ENCODE measurements at places on chromosomes 11 and 22. TPM values are rescaled to one million over a fixed set of nuclear protein-coding genes. Genes with fewer than 3 reads are reported as not detected.
A peak's percentile ranks its signal among the peaks of the same experiment; 100 is the strongest.

The IL10RA gene
- total RNA-seq = 0.23 TPM

GRCh38 chr11:99368583-99368982, 347.8 kb downstream of the CNTN5 start:
- DNase-seq = no peak

The OR10S1 gene
- not detected for total RNA-seq

DNA sequence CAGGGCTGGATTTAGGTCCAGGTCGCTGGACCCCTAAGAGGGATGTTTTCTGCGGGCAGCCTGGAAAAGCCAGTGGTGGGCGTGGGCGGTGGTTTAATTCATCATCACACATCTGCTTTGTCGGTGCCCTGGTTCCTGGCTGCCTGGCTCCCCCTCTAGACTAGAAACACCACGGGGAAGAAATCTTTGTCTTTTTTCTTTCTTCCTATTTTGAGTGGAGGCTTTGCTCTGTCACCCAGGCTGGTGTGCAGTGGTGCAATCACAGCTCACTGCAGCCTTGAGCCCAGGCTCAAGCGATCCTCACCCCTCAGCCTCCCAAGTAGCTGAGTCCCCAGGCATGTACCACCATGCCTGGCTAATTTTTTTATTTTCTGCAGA, 86.6 kb upstream of the LINC01488 start:
- DNase-seq = no peak

GRCh38 chr11:69052343-69053168, 3.8 kb downstream of the TPCN2 start:
- DNase-seq = no peak

GRCh38 chr11:34540870-34541269, 27.3 kb upstream of the ELF5 start:
- DNase-seq = no peak

DNA sequence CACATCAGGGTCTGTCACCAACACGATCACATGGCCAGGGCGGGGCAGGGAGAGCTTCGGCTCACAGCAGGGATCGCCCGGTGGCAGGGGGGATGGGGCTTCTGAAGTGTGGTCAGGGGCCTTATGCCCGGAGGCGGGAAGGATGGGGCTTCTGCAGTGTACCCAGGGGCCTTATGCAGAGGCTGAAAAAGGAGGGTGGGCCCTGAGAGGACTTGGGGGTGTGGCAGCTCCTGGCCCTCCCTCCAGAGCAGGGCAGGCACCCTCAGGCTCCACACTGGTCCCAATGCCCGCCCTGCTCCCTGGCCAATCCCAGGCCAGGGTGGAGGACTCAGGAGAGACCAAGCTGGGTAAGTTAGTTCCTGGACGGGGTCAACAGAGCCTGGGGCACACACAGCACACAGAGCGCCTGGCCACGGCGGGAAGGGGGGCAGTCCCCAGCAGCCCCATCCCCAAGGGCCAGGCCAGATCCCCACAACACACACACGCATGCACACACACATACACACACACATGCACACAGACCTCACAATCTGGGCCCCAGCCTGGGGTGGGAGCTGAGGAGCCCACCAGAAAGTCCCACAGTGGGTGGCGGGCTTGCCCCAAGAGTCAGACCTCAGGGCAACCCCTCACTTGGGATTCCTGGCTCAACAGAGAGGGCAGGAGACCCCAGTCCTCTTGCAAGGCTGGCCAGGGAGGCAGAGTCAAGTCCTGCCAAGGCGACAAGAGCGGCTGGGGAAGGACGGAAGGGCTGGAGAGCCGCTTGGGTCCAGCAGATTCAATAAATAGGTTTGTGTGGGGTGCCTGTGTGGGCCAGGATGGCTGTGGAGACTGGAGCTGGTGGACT, 1.1 kb upstream of the CEND1 start:
- peak; percentile 86 for DNase-seq

DNA sequence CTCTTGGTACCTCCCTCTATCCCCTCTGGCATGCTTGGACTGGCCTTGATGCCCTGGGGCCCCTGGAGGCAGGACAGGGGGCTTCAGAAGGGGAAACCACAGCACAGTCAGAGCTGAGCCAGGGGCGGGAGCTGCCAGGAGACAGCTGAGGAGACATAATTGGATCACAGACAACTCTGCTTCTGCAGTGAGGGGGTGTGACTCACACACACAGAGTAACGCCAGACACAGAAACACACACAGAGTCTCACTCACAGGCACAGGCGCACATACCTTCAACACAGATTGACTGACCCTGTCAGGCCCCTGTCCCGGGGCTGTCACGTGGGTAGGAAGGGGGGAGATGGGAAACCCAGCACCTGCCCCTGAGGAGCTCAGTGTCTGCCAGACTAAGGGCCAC, 20.6 kb downstream of the STARD10 start:
- no peak for DNase-seq

The PRAME gene
- total RNA-seq = not detected

DNA sequence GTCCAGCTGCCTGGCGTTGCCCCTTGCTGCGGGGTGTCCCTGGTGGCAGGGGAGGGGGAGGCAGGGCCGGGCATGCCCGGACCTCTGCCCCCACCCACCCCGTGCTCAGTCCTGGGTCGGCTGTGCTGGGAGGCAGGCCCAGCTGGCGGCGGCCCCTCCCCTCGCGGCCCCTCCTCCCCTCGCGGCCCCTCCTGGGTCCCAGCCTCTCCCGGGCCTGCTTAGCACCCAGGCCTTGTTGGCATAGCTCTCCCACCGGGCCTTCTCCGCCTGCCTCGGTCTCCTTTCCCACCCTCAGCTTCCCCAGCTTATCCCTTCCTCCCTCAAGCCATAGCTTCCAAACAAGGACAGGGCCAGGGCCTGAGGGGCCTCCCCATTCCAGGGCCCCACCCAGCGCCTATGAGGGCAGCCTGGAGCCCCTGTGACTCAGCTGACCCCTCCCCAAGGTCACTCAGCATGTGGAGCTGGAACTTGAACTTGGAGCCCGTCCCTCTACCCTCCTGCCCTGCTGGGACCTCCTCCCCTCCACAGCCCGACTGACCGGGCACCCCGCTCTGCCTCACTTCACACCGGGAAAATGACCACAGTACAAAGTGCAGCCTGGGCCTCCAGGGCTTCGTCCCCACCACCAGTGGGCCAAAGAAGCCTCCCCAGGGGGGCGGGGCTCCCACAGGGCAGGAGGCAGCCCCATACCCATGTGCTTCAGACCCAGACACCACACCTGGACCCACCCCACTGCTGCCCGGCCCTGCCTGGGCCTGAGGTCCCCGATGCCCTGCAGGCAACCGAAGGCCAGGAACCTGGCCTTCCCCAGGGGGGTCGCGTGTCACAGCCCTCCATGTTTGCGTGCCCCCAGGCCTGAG, 1.2 kb downstream of the EPS8L2 start:
- peak; percentile 62 for DNase-seq

GRCh38 chr11:11500744-11501487, 120.9 kb downstream of the GALNT18 start:
- peak; percentile 43 for DNase-seq

DNA sequence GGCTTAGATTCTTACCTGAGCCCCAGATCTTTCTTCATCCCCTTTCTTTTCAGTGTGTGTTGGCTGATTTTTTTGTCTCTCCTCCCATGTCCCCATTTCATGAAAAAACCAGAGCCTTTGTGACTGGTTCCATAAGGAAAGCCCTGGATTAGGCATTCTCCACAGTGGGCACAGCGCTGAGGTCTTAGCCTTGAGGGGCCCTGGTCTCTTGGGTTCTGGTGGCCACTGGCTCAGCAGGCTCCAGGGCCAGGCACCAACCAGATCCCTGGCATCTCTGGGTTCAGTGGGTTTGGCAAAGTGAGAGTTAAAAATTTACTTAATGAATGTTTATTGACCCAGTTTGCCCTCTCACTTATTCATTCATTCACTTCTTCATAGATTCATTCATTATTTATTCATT, 49.5 kb upstream of the ACCSL start:
- DNase-seq = no peak

GRCh38 chr11:55707029-55707428, 45.0 kb downstream of the OR4C6 start:
- DNase-seq = peak; percentile 55

- DNase-seq = no peak
These were observed 180.2 kb downstream of the PGR start for GRCh38 chr11:100949443-100949842.

The OTUB1 gene
- total RNA-seq = 122 TPM

- no peak for DNase-seq
These were observed 2.5 kb upstream of the CXCR5 start for GRCh38 chr11:118881228-118881627.

The CAPN5 gene
- total RNA-seq = 23.2 TPM

The PNPLA5 gene
- 6.8 TPM for total RNA-seq

The SLC1A2 gene
- 1.7 TPM for total RNA-seq

The MGAT3 gene
- total RNA-seq = 10.2 TPM

- peak; percentile 51 for DNase-seq
These were observed at the start of gene PNPLA2 for GRCh38 chr11:818396-819128. Gene PNPLA2, plus strand, starts transcription at chr11:818914. Its CDS starts 805 bp downstream, at chr11:819719.

GRCh38 chr22:49642331-49642730, 185.3 kb downstream of the BRD1 start:
- no peak for DNase-seq

- DNase-seq = no peak
These were observed 5.8 kb upstream of the BUD13 start for GRCh38 chr11:116778556-116778955.

DNA sequence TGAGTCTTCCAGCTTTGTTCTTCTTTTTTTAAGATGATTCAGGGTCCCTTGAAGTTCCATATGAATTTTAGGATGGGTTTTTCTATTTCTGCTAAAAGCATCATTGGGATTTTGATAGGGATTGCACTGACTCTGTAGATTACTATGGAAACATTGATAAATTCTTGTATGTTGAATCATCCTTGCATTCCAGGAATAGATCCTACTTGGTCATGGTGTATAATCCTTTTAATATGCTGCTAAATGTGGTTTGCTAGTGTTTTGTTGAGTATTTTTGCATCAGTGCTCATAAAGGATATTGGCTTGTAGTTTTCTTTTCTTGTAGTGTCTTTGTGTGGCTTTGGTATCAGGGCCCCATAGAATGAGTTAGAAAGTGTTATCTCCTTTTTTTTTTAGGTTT, 34.9 kb upstream of the PHOX2A start:
- DNase-seq = no peak

DNA sequence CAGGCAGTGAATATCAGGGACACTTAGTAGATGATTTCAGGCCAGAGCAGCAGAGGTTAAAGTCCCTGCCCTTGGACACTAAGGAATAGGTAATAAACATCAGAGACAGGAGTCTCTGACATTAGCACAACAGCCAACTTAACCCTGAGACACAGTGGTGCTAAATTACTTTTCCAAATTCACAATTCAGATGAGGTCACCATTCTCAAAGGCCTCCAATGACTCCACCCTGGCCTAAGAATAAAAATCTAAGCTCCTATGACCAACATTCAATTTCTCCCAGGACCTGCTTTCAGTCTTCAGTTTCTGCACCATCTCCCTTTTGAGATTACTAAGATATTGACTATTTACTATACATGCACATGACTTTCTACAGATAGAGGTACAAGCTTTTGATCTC, 42.0 kb downstream of the BLID start:
- DNase-seq = no peak

DNA sequence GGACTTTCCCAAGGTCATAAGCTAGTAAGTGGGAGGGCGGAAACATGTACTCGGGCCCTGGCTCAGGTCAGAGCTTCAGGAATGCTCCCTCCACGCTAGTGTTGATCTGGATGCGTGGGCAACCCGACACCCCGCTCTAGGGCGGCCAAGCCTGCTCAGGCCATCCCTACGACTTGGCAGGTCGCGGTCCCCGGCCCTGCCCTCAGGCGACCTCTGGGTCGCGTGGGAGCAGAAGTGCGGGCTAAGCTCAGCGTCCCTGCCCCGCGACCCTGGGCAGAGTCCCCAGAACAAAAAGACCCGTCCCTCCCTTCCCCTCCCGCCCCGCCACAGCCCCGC, 781 bp upstream of the TEF start:
- no peak for DNase-seq

GRCh38 chr22:24394254-24394653, 33.1 kb upstream of the ADORA2A start:
- DNase-seq = no peak

DNA sequence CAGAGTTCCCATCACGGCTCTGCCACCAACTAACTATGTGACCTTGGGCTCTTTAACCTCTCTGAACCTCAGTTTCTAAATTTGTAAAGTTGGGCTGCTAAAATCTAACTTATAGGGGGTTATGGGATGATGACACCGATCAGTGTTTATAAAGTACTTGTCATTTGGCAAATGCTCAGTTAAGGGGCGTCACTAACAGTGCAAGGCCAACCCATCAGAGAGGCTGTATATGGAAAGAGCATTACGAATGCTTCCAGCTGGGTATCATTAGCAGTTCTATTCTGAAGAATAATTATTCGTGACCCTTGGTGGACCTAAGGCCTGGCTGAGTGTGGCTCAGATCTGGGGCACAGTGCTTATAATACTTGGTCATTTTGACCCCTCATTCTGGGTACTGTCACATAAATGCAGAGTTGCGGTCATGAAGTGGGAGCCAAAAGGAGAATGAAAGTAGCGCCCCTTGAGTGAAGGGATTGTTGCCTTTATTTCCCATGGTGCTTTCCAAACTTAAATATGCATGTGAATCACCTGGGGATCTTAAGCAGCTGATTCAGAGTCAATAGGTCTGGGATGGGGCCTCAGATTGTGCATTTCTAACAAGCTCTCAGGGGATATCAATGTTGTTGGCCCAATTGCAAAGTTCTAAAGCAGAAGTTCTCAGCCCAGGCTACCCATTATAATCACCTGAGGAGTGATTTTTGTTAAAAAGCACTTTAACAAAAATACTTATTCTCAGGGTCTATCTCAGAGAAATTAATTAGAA, 115.8 kb downstream of the CSNK2A3 start:
- DNase-seq = peak; percentile 35

DNA sequence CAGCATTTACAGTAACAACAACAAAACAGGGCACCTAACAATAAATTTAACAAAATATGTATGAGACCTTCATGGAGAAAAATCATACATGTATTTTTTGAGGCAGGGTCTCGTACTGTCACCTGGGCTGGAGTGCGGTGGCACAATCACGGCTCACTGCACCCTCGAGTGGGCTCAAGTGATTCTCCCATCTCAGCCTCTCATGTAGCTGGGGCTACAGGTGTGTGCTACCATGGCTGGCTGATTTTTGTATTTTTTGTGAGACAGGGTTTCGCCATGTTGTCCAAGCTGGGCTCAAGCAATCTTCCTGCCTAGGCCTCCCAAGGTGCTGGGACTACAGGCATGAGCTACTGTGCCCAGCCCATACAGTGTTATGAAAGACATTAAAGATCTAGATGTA, 278.1 kb downstream of the SWAP70 start:
- DNase-seq = no peak

The CPT1B gene
- total RNA-seq = 5.5 TPM

DNA sequence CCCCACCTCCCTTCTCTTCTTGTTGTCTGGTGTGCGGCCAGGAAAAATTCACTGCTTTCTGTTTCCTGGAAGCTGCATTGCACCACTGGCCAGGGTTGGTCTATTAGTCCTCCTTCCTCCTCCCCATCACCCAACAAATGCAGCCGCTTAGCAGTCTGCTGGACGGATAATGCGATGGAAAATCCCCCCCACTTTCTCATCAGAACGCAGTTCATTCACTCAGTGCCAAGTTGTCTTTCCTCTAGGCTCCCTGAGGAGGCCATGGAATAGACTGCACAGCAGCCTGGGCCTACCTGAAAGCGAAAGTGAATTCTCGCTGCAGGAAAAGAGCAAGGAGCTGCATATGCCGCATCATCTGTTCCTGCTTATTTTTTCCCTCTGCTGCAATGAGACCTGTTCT, 513.6 kb downstream of the METTL15 start:
- no peak for DNase-seq

The MOGAT2 gene
- total RNA-seq = not detected
